Posterior vena cava (tissue), 2 donors: ENCODE measurements at places on chromosomes 5 and 9. TPM values are rescaled to one million over a fixed set of nuclear protein-coding genes. Genes with fewer than 3 reads are reported as not detected.
A peak's percentile ranks its signal among the peaks of the same experiment; 100 is the strongest.

DNA sequence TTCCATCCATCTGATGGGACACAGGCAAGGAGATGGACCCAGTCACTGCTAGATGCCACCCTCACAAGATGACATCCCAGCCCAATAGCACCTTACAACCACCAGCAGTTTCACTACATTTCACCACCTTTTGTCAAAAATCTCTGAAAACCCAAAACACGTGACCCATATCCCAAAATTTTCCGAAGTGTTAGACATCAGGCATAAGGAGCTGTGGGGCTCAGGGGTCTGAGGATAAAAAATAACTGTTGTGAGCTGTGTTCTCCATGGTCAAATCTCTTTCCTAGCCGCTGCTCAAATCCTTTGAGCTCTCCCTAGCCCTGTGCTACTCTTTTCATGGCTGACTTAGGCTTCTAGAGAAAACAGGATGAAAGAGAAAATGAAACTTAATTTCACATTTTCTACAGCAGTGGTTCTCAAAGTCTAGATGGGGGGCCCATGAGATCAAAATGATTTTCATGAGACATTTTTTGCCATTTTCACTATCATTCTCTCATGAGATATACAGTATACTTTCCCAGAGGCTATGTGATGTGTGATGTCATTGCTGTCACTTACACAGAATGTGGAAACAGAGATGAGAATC, 40.7 kb downstream of the TIMD4 start:
- no peak for DNase-seq

GRCh38 chr5:124735169-124735858, 11.1 kb downstream of the ZNF608 start:
- DNase-seq, result no peak

DNA sequence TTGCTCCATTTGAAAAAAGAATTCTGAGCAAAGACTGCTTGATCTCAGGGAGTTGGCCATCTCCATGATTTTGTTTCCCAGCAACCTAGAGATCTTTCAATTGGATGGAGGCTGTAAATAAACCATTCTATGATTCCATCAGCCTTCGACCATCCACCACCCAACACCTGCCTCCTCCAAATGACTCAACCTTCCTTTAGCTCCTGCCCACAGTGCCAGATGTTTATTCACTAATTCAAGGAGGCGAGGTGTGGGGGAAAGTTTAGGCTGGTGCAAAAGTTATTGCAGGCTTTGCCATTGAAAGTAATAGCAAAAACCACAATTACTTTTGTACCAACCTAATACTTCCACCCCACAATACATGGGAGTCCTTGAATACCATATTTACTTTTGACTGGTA, 327.5 kb downstream of the CAAP1 start:
- DNase-seq, result no peak

GRCh38 chr9:85995599-85995998, 54.7 kb downstream of the NAA35 start:
- no peak for DNase-seq

DNA sequence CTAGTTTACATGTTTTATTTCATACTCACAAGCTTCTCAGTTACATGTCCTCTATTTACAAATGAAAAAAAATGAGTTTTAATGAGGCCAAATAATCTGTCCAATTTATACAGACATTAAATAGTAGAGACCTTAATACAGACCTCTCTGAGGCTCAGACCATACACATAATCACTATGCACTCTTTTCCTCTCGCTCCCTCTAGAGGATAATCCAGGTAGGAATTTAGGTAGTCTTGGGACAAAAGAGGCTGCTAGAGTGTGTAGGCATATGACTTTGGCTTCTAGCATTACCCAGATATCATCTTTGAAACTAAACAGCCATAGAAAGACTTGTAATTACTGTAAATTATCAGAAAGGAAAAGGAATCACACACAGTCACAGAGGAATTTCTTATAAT, 444.7 kb downstream of the HINT1 start:
- DNase-seq, result no peak

- DNase-seq, result no peak
Measured at GRCh38 chr9:83966209-83966582, 13.8 kb downstream of the HNRNPK start.

DNA sequence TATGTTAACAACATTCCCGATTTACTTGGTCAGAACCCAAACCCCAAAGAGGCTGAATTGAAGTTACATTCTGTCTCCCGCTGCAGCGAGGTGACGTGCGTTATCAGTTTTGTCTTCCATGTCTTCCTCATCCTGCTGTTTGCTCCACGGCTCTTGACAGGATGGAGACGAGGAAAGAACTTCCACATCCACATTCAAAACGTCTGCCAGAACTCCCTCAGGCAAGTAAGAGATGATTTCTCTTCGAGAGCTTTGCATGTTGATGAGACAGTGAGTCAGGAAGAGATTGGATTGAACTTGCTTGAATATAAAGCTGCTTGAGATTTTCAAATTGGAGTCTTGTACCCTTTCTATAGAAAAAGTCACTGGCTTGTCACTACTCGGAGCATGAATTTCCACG, 242.6 kb downstream of the AUH start:
- DNase-seq, result no peak

- no peak for DNase-seq
Measured at GRCh38 chr5:14036514-14036913, 92.0 kb upstream of the DNAH5 start.

DNA sequence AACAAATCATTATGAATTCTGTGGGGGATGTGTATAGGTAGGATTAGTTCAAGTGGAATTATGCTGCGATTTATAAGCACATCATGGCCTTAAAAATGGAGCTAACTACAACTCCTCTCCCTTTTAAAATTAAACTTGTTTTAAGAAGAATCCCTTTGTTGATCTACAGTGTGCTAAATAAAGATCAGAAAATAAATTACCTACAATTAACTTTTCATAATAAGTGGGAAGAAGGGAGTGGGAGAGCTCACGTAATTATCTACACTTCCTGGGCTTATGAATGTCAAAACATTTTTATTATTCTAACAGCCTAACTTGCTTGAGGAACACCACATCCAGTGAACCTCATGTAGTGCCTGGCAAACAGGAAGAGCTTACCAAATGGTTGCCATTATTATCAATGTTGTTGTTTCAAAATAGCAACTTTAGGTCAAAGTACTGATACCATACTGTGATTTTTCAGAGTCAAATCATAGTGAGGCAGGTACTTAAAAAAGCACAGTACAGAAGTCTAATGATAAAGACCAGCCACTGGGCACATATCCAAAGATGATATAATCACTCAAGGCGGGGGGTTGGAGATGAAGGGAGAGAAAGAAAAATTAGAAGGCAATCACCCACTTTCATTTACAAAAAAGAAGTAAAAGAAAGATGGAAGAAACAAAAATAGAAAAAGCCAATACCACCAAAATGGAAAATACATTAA, 174.0 kb downstream of the RAPGEF6 start:
- no peak for DNase-seq

- DNase-seq, result peak; percentile 84
Measured at GRCh38 chr5:149358294-149358651, 427 bp downstream of the PCYOX1L start.

- DNase-seq, result no peak
Measured at GRCh38 chr5:157665467-157666070, 5.8 kb upstream of the C5orf52 start.

GRCh38 chr9:70120834-70121510, 77.3 kb downstream of the MAMDC2 start:
- DNase-seq, result peak; percentile 95

- DNase-seq, result no peak
Measured at GRCh38 chr9:4970970-4971641, 14.0 kb upstream of the JAK2 start.

- no peak for DNase-seq
Measured at GRCh38 chr5:88090506-88090905, 178.1 kb downstream of the TMEM161B start.

GRCh38 chr5:152061095-152061494, 136.4 kb upstream of the GLRA1 start:
- DNase-seq, result no peak

GRCh38 chr5:448061-448765, 5.2 kb downstream of the EXOC3 start:
- peak; percentile 89 for DNase-seq

DNA sequence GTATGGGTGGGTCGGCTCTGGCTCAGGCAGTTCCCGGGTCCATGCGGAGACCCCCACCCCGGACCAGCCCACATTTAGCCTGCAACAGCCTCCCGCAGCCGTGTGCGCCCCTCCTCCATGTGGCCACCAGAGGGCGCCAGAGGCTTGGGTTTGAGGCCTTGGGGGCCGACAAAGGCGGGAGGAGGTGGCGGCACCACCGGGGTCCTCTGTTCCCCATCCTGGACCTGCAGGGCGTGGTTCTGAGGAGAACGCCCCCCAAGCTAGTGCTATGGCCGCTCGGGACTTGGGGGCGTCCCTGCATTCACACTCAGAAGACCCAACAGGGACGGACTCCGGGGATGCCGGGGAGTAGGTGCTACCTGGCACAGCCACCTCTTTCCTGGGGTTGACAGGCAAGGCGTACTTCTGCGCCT, 16.5 kb downstream of the ASS1 start:
- no peak for DNase-seq

- peak; percentile 55 for DNase-seq
Measured at GRCh38 chr5:179240561-179240960, 104.7 kb downstream of the ADAMTS2 start.

DNA sequence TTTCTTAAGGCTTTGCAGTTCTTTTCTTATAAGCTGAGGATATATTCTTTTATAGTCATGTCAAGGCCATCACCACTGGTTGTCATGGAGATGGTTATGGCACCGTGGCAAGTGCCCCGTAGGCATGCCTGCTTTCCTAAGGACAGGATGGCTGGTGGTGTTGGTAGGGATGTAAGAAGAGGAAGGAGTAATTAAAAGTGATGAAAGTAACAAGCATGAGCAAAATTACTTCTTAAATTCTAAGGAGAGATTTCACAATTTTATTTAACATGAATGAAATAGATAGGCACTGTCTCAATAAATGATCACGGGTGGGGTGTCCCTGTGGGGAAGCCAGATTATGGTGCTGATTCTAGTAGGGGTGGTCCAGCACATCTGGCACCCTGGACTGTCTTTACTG, 290.2 kb upstream of the KLF4 start:
- DNase-seq, result no peak

LHX2 gene
- not detected for total RNA-seq

PCDHGC4 gene
- 2.0 TPM for total RNA-seq

TNFSF8 gene
- 3.0 TPM for total RNA-seq

GHR gene
- total RNA-seq, result 11.4 TPM

GNA14 gene
- total RNA-seq, result 5.2 TPM

IFNA21 gene
- not detected for total RNA-seq
